Suppressor macrophage treated with lipopolysaccharide for 1 hour (primary cell): ENCODE measurements at places on chromosomes 16 and 17.

DNA sequence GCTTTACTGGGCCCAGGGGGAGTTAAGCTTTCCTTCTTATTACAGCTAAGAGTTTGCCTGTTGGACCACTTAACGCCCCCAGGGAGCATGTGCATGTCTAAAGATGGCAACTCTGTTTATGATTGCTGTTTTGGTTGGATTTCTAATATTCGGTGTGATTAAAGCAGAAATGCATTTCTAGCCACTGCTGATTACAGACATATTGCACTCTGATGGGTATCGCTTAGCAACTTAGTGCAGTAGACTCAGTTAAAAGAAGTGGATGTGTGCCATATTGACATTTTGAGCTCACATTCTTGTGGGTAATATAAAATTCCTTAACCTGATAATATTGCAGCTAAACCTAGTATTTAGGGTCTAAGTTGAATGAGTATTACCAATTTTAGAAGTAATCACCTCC lies 4.2 kb downstream of the NF1 start:
- no peak for DNase-seq

- peak; percentile 90 for DNase-seq
These were observed at the start of gene MSL1 for GRCh38 chr17:40121181-40122135. MSL1 (plus strand) TSS chr17:40121971; CDS start chr17:40122613, 642 bp downstream.

- no peak for DNase-seq
These were observed 11.2 kb downstream of the ARHGAP23 start for GRCh38 chr17:38439436-38439835.

GRCh38 chr16:88014252-88014781 lies 63.1 kb downstream of the BANP start:
- no peak for DNase-seq

DNA sequence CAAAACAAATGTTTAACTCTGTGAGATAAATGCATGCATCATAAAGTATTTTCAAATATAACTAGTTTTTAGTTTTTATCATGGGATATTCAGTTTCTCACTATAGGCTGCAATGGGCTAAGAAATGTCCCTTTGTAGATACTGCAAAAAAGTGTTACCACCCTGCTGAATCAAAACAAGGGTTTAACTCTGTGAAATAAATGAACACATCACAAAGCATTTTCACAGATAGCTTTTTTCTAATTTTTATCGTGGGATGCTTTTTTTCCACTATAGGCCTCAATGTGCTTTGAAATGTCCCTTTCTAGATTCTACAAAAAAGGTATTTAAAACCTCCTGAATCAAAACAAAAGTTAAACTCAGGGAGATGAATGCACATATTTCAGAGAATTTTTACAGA lies 541.1 kb downstream of the KCNJ18 start:
- DNase-seq: no peak

DNA sequence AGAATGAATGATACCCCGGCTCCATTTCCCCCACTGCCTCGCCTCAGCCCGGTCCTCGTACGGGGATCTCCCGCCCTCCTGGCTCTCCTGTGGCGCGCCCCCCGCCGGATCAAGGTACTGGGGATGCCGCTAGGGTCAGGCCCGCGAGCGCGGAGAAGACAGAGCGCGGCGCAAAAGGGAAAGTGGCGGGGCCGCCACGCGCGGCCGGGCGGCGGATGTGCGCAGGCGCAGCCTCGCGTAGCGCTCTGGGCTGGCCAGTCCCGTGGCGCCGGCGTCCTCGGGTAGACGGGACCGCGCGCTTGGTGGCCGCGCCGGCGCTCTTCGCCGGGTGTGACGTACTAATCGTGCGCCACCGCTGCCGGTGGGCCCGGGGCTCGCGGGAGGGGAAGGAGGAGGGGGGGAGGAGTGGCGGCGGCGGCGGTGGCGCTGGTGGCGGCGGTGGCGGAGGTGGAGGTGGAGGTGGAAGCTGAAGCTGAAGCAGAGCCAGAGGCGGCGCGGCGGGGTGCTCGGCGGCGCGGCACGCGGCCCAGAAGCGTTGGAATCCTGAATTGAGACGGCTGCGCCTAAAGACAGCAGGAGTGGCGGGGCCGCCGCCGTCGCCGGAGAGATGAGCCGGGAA lies at the start of gene SENP3:
TSS of gene SENP3 (plus strand) at position 331 of the 619 bp plus-strand sequence. CDS start 1,158 bp downstream, outside the sequence.
- peak; percentile 98 for DNase-seq

DNA sequence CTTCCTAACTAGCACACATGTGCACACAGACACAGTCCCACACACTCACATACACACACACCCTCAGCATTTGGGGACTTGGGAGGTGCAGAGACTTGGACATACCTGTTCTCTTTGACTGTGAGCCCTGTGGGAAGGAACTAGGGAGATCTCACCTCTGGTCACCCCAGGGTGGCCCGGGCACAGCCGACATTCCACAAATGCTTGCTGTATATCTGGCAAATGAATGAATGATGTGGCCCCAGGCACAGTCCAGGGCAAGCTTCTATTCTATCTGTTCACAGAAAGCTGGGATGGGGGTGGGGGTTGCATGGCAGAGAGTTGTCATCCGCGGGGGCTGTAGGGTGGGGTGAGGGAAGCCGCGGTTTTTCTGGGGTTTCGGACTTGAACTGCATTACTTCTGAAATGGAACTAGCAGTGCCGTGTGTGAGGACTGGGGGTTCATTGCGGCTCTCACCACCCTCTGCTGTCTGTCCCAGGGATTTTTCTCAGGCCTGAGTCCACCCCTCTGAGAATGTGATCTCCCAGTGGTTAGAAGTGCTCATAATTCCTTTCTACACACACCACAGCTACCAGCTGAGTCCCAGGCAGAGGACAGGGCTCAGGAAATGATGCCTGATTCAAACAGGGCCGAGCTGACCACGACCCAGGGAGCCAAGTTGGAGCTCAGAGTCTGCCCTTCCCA lies 3.3 kb upstream of the RIPOR1 start:
- peak; percentile 16 for DNase-seq

- no peak for DNase-seq
These were observed 606 bp upstream of the ZBTB4 start for GRCh38 chr17:7480089-7480384.

DNA sequence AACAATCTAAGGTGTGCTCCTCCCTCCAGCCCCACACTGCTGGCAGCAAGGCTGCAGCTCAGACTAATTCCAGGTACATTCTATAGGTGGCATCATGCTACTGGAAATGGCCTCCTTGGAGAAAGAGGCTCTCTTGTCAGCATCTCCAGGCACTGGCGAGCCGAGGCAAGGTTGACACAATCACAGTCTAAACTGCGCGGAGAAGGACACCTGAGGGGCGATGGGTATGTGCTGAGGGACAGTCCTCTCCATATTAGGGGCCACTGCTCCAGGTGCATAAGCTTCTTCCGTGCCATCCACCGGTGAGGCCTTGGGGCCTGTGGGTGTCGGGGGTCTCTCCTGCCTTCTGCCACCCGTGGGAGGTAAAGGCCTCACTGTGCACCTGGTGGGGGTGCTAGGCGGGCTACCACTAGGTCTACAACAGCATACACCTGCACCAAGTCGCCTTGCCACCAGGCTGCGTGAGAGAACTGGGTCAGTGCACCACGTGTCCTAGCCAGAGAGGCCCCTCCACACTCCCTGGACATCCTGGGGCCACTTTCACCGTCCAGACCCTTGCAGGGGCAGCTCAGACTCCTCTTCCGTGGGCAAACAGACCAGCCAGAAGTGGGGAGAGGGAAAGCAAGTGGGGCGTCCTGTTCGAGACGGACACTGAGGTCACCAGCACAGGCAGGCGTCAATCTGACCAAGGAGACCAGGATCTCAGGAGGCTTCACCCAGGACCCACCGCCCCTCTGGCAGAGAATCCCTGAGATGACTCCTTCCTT lies 12.1 kb upstream of the CBX8 start:
- no peak for DNase-seq

DNA sequence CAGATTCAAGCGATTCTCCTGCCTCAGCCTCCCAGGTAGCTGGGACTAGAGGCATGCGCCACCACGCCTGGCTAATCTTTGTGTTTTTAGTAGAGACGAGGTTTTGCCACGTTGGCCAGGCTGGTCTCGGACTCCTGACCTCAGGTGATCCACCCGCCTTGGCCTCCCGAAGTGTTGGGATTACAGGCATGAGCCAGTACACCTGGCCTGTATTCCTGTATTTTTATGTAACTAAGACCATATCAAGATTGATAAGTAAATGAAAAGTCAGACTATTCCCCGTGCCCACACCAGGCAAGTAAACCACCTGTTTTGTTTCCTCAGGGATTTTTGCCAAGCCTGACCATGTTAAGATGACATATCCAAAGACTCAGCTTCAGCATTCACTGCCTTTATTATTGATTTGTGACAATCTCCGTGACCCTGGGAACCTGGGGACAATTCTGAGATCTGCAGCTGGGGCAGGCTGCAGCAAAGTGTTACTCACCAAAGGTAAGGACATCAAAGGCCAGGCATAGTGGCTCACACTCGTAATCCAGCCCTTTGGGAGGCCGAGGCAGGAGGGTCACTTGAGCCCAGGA lies 5.6 kb downstream of the MRM3 start:
- DNase-seq: no peak

GRCh38 chr16:3787924-3788661 lies 70.8 kb upstream of the TRAP1 start:
- no peak for DNase-seq

- DNase-seq: peak; percentile 74
These were observed 6.4 kb upstream of the GGT6 start for GRCh38 chr17:4566785-4567184.

DNA sequence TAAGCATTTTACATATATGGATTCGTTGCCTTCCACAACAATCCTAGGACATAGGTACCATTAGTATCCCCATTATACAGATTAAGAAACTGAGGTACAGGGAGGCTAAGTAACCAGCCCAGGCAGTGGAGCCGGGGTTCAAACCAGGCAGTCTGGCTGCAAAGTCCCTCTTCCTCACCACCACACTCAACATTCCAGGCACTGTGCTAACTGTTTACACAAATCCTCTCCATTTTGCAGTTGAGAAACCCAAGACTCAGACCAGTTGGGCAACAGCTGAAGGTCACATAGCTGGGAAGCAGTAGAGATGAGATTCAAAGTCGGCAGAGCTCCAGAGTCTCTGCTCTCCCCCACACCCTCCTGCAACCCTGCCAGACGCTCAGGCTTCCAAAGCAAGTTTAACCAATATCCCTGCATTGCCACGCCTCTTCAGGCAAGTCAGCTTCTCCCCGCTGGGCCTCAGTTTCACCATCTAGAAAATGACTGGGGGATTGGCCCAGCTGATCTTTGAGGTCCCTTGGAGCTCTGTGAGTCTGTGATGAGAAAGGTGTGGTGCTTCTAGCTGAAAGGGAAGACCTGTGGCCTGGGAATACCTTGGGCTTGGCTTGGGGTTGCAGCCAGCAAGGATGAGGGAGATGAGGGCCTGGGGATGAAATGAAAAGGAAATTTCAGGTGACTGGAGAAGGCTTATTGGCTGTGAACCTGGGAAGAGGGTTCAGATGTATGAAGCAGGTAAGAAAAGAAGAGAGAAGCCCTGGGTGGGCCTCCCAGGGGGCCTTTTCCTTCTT lies 14.0 kb downstream of the CCR7 start:
- DNase-seq: no peak

- no peak for DNase-seq
These were observed 385.4 kb upstream of the CDH5 start for GRCh38 chr16:65981057-65981456.

DNA sequence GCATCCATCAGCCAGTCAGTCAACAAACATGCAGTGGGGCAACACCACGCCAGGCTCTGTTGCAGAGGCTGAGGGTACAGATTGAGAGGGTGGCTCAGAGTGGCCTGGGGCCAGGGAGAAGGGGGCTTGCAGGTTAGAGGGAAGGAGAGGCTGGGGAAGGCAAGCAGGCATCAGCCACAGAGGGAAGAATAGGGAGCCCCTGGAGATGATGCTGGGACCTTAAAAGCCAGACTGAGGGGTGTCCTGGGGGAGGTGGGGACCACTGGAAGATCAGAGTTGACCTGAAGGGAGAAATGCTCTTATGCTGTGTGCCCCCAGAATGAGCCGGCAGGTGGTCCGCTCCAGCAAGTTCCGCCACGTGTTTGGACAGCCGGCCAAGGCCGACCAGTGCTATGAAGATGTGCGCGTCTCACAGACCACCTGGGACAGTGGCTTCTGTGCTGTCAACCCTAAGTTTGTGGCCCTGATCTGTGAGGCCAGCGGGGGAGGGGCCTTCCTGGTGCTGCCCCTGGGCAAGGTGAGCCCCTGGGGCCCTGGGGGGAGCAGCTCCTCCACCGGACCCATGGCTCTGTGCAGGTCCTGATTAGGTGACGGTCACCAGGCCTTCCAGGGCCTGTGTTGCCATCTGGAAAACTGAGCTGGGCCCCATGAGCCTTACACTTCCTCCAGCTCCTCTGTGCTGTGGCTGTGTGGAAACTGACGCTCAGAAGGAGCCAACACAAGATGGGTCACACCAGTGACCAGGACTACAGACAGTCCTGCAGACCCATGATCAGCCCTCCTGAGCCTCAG lies 1.7 kb downstream of the CORO1A start:
- peak; percentile 47 for DNase-seq

- no peak for DNase-seq
These were observed 44.3 kb downstream of the ERN1 start for GRCh38 chr17:64085650-64086005.

GRCh38 chr17:41812381-41813151 lies at the start of gene FKBP10:
FKBP10 (plus strand) TSS chr17:41813004; CDS start chr17:41813035, 31 bp downstream.
- DNase-seq: no peak

GRCh38 chr16:79267781-79268180 lies 332.8 kb downstream of the MAF start:
- DNase-seq: no peak

DNA sequence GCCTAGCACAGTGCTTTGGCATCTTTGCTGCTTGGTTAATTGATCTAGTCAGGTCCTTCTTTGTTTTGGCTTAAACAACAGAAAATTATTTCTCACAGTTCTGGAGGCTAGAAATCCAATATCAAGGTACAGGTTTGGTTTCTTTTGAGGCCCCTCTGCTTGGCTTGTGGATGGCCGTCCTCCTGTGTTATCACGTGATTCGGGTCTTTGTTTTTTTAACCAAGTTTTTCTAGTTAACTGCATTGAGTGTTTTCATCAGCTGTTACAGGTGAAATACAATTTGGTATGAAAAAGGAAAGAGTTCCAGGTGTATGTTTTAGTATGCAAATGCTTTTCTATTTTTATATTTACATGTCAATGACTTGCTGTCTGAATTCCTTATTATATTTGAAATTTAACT lies 2.8 kb downstream of the NLK start:
- no peak for DNase-seq

GRCh38 chr16:19499006-19499405 lies 22.9 kb downstream of the GDE1 start:
- no peak for DNase-seq

- DNase-seq: no peak
These were observed 78.1 kb upstream of the GNAO1 start for GRCh38 chr16:56113223-56113622.
